ENCODE measurements at places on chromosomes 3 and 15. TPM values are rescaled to one million over a fixed set of nuclear protein-coding genes. Genes with fewer than 3 reads are reported as not detected.

DNA sequence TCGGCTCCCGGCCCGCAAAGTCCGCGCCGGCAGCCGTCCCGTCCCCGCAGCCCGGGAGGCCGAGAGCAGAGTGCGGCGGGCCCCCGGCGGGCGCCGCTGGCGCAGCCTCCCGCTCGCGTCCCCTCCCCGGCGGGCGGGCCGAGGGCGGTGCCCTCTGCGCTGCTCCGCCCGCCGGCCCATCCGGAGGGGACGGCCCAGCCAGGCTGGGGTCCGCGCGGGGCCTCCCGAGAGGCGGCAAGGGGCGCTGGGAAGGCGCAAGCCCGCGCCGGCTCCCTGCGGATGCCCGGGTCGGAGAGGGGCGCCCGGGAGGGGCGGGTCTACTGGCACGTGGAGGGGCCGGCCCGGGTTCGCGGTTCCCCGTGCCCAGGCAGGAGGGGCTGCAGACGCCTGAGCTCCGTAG is at the start of the genes CLCN2 and POLR2H:
CLCN2 (minus strand) TSS at position 74 of the 400 bp plus-strand sequence. CDS start 126 bp downstream, outside the sequence.
POLR2H (plus strand) TSS at position 179 of the 400 bp plus-strand sequence. CDS start 1,783 bp downstream, outside the sequence.
- peaks cover 33% of the 10 kb centered on the region for H3K4me1 ChIP-seq

DNA sequence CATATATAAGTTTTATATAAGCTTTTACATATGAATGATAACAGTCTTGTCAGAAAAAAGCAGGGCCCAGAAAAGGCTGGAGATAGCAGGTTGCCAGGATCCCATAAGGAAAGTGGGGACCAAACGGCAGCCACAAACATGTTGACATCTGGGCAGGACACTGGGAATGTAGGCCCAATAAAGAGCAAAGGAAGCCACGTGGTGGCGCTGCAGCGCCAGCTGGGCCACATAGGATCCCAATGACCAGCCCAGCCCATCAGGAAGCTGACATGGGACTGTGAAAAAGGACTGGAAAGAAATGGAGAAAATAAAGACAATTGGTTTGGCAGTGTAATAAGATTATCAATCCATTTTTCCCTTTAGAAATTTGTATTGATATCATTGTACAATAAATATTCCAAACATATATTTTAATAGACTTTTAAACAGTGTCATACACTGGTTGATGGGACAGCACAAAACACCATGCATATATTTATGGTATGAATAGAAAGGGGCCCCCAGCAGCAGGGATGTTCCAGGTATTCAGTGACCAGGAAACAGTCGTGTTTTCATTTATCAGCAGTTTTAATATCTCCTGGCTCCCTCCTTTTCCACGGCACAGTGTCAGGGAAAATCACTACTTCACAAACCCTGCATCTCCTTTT is 89.0 kb upstream of the STRIT1 start:
- H3K27ac ChIP-seq: no peak overlapping the region
- no peaks in the 10 kb centered on the region for H3K36me3 ChIP-seq
- DNase-seq: peak; percentile 3
- no peak overlapping the region for H3K4me3 ChIP-seq

GRCh38 chr3:141459008-141459407 is 27.8 kb upstream of the RASA2 start:
- peaks cover 6% of the 10 kb centered on the region for H3K36me3 ChIP-seq
- no peak overlapping the region for H3K27ac ChIP-seq
- no peaks in the 10 kb centered on the region for H3K27me3 ChIP-seq
- H3K4me1 ChIP-seq: peaks cover 22% of the 10 kb centered on the region
- DNase-seq: no peak
- no peak overlapping the region for H3K4me3 ChIP-seq

DNA sequence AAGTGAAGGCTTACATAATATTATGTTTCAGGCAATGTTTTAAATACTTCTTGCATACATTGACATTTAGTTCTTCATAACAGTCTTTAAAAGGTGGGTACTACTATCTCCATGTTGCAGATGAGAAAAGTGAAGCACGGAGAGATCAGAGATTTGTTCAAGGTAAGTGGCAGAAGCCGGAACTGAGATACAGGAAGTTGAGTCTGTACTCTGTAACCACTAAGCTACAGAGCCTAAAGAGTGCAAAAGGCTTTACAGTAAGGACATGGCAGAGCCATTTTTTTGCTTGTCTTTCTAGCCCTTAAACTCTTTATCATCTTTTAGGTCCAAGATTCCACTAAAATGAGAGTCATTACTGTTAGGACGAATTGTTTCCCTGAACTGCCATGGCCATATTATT is 186.5 kb upstream of the PEX5L start:
- H3K27me3 ChIP-seq: no peaks in the 10 kb centered on the region
- no peak for DNase-seq
- H3K36me3 ChIP-seq: peaks cover 2% of the 10 kb centered on the region
- no peaks in the 10 kb centered on the region for H3K4me1 ChIP-seq

Gene GOLGA8G
- not detected for total RNA-seq

Data from activated T-cell treated with anti-CD3 and anti-CD28 coated beads, Interleukin-2, amount 50 U/mL, for 72 hours (primary cell).